CD8-positive, alpha-beta memory T cell (primary cell): ENCODE measurements at places on chromosomes 2 and 18. TPM values are rescaled to one million over a fixed set of nuclear protein-coding genes. Genes with fewer than 3 reads are reported as not detected.

DNA sequence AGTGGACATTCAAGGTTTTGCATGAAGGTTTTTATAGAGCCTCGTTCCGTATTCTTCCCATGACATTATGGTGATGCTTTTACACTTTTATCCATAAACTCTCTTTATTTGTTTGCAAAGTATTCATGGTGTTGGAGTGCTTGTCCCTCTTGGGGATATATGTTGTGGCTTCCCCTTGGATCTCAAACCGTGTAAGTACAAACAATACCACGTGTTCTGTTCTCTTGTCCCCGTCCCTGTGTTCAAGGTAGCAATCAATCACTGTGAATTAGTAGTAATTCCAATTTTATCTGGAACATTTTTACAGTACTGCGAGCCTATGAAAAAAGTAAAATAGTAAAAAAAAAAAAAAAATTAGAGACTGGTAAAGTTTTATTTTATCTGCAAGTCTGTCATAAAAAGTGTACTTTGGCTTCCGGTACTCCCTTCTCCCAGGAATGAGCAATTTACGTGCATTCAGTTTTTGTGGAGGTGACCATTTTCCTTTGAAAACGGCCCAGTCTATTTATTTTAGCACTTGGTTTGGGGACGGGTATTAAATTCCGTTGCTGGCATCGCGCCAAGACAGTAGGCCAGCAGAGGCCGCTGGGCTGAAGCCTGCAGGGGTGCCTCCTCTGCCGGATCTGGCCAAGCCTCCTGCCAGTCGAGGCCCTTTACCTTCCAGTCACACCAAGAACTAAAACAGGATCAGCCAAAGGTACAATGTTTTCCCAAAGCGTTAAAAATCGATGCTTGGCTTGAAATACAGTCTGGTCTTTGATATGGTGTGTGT is 175.7 kb downstream of the SOCS6 start:
- H3K4me1 ChIP-seq = no peaks in the 10 kb centered on the region
- H3K4me3 ChIP-seq = peak overlapping the region; percentile 24
- no peaks in the 10 kb centered on the region for H3K27me3 ChIP-seq
- H3K27ac ChIP-seq = no peak overlapping the region
- no peaks in the 10 kb centered on the region for H3K36me3 ChIP-seq

DNA sequence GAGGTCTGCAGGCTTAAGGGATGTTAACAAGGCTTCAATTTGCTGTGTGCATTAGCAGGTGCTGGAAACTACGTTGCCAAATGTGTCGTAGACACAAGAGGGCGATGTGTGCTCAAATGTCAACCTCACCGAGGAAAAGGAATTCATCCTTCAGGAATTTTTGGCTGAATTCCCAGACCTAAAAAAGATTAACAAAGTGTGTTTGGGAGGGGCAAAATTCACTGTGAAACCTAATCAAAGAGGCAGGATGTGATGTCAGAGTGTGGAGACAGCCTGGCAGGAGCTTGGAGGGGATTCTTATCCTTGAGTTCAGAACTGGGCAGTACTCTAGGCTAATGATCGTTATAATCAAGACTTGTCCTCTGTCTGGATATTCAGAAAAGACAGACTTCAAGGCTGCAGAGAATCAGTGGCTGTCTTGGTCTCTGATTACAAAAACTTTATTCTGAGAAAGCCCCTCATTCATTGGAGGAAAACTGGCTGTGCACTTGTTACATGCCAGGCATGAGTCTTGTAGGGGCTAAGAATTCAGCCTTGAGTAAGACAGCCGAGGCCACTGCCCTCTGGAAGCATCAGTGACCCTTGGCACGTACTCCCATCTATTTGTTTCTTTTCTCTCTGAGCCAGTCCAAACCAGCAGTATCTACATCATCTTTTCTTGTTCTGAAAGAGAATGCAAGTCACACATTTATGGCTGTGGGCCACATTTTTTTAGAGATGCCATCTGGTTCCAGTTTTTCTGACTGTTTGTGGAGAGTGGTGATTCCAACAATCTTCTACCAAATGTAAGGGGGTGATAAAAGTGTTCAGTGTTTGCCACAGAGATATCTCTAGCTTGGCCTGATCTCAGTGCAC is 18.7 kb upstream of the SCYGR1 start:
- H3K4me1 ChIP-seq = peaks cover 7% of the 10 kb centered on the region
- no peak overlapping the region for H3K4me3 ChIP-seq
- no peak overlapping the region for H3K27ac ChIP-seq
- no peaks in the 10 kb centered on the region for H3K27me3 ChIP-seq
- DNase-seq = no peak
- no peaks in the 10 kb centered on the region for H3K36me3 ChIP-seq

DNA sequence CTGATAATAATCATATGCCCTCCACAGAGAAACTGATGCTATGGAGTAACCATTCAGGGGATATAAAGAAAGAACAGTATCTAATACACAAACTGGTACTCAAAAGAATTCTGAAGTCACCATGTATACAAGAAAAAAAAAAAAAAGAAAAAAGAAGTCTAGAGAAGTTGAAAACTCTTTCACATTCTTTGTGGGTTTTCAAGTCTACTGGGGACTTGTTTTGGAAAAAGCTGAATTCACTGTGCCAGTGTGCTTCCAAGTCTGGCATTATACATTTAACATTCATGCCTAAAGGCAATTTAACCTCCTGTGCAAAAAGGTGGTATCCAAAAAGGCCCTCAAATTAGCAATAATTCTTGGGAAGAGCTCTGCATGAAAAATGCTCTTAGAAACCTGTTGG is 94.8 kb upstream of the ITGB6 start:
- H3K27ac ChIP-seq = no peak overlapping the region
- H3K4me1 ChIP-seq = peaks cover 33% of the 10 kb centered on the region
- peaks cover 25% of the 10 kb centered on the region for H3K36me3 ChIP-seq
- DNase-seq = no peak
- H3K4me3 ChIP-seq = no peak overlapping the region
- H3K27me3 ChIP-seq = no peaks in the 10 kb centered on the region

GRCh38 chr2:72130659-72131360 is 16.9 kb downstream of the CYP26B1 start:
- H3K27ac ChIP-seq = no peak overlapping the region
- DNase-seq = no peak
- H3K36me3 ChIP-seq = no peaks in the 10 kb centered on the region
- H3K27me3 ChIP-seq = no peaks in the 10 kb centered on the region
- H3K4me3 ChIP-seq = no peak overlapping the region

GRCh38 chr2:224893848-224894247 is 148.4 kb downstream of the DOCK10 start:
- H3K4me1 ChIP-seq = peaks cover 12% of the 10 kb centered on the region
- H3K36me3 ChIP-seq = peaks cover 13% of the 10 kb centered on the region
- no peaks in the 10 kb centered on the region for H3K27me3 ChIP-seq

GRCh38 chr18:39776766-39777165 is 2178.3 kb upstream of the PIK3C3 start:
- no peak overlapping the region for H3K4me3 ChIP-seq
- no peaks in the 10 kb centered on the region for H3K4me1 ChIP-seq
- no peak overlapping the region for H3K27ac ChIP-seq
- H3K27me3 ChIP-seq = no peaks in the 10 kb centered on the region
- DNase-seq = no peak
- no peaks in the 10 kb centered on the region for H3K36me3 ChIP-seq

GRCh38 chr18:27685807-27686412 is 491.0 kb downstream of the CDH2 start:
- no peak overlapping the region for H3K27ac ChIP-seq
- H3K36me3 ChIP-seq = no peaks in the 10 kb centered on the region
- no peaks in the 10 kb centered on the region for H3K4me1 ChIP-seq
- H3K27me3 ChIP-seq = no peaks in the 10 kb centered on the region
- H3K4me3 ChIP-seq = no peak overlapping the region

CCNT2 gene
- polyA plus RNA-seq = 15.5 TPM

GRCh38 chr18:79440316-79441110 is 44.8 kb downstream of the NFATC1 start:
- no peak overlapping the region for H3K27ac ChIP-seq
- H3K27me3 ChIP-seq = no peaks in the 10 kb centered on the region
- DNase-seq = no peak
- H3K4me3 ChIP-seq = no peak overlapping the region
- peaks cover 18% of the 10 kb centered on the region for H3K4me1 ChIP-seq
- H3K36me3 ChIP-seq = no peaks in the 10 kb centered on the region

GPR35 gene
- polyA plus RNA-seq = 1.9 TPM

OTX1 gene
- not detected for polyA plus RNA-seq

GRCh38 chr2:29987146-29987545 is 65.8 kb upstream of the ALK start:
- H3K4me1 ChIP-seq = no peaks in the 10 kb centered on the region
- peaks cover 3% of the 10 kb centered on the region for H3K27me3 ChIP-seq
- DNase-seq = no peak
- no peaks in the 10 kb centered on the region for H3K36me3 ChIP-seq

DNA sequence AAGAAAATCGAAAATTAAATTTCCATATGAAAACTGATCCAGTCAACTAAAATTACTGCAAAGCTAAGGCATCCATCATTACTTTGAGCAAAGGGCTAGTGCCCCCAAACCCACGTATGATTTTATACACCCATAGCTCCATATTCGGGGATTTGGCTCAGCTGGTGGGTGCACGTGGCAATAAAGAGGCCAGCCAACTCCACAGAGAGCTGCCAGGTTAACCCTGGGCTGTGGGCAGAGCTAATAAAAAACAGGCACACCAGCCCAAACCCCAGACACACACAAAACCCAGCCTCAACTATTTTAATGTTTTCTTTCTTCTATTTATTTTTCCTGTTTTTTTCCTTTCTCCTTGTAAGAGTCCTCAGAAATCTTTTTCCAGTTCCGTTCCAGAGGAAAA is 151.3 kb upstream of the SOX11 start:
- no peak overlapping the region for H3K27ac ChIP-seq
- no peaks in the 10 kb centered on the region for H3K4me1 ChIP-seq
- H3K4me3 ChIP-seq = no peak overlapping the region
- H3K36me3 ChIP-seq = no peaks in the 10 kb centered on the region

GRCh38 chr2:3279236-3279960 is 98.2 kb downstream of the EIPR1 start:
- H3K27me3 ChIP-seq = no peaks in the 10 kb centered on the region
- H3K27ac ChIP-seq = no peak overlapping the region
- H3K36me3 ChIP-seq = peaks cover 5% of the 10 kb centered on the region

IL1RL1 gene
- polyA plus RNA-seq = 0.14 TPM

ANKRD62 gene
- polyA plus RNA-seq = not detected

MATN3 gene
- polyA plus RNA-seq = not detected

DNA sequence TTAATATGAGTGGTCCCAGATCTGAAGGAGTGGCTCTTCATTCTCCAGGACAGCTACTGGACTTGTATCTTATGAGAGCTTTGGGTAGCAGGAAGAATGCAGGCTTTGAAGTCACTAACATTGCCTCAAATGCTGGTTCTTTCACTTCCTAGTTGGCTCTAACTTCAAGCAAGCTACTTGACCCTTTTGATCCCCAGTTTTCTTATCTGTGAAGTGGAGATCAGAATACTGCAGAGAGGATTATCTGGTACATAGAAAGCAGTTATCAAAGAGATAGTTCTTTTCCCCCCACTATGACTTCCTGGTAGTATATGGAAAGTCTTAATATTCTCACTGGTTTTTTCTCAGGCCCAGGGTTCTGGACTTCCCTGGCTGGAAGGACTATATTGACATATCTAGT is 3.4 kb upstream of the PLCL1 start:
- peaks cover 13% of the 10 kb centered on the region for H3K4me1 ChIP-seq
- peaks cover 6% of the 10 kb centered on the region for H3K27me3 ChIP-seq
- H3K36me3 ChIP-seq = no peaks in the 10 kb centered on the region
- no peak for DNase-seq
- H3K27ac ChIP-seq = no peak overlapping the region

GRCh38 chr18:23723121-23723520 is 33.9 kb downstream of the LAMA3 start:
- no peak overlapping the region for H3K27ac ChIP-seq
- no peaks in the 10 kb centered on the region for H3K27me3 ChIP-seq
- no peak for DNase-seq
- H3K4me1 ChIP-seq = no peaks in the 10 kb centered on the region
- no peaks in the 10 kb centered on the region for H3K36me3 ChIP-seq

ADAM23 gene
- not detected for polyA plus RNA-seq

GRCh38 chr18:58785171-58785805 is 79.4 kb upstream of the ZNF532 start:
- no peaks in the 10 kb centered on the region for H3K4me1 ChIP-seq
- no peak for DNase-seq
- no peaks in the 10 kb centered on the region for H3K27me3 ChIP-seq
- no peak overlapping the region for H3K4me3 ChIP-seq
- no peaks in the 10 kb centered on the region for H3K36me3 ChIP-seq
- no peak overlapping the region for H3K27ac ChIP-seq

DNA sequence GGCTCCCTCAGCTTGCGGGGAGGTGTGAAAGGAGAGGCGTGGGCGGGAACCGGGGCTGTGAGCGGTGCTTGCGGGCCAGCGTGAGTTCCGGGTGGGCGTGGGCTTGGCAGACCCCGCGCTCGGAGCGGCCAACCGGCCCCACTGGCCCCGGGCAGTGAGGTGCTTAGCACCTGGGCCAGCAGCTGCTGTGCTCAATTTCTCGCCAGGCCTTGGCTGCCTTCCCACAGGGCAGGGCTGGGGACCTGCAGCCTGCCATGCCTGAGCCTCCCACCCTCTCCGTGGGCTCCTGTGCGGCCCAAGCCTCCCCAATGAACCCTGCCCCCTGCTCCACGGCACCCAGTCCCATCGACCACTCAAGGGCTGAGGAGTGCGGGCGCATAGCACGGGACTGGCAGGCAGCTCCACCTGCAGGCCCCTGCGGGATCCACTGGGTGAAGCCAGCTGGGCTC is 48.2 kb downstream of the RNF138 start:
- no peak overlapping the region for H3K4me3 ChIP-seq
- peaks cover 6% of the 10 kb centered on the region for H3K4me1 ChIP-seq
- H3K36me3 ChIP-seq = no peaks in the 10 kb centered on the region
- H3K27me3 ChIP-seq = no peaks in the 10 kb centered on the region
- DNase-seq = no peak

SERPINB10 gene
- not detected for polyA plus RNA-seq

DNA sequence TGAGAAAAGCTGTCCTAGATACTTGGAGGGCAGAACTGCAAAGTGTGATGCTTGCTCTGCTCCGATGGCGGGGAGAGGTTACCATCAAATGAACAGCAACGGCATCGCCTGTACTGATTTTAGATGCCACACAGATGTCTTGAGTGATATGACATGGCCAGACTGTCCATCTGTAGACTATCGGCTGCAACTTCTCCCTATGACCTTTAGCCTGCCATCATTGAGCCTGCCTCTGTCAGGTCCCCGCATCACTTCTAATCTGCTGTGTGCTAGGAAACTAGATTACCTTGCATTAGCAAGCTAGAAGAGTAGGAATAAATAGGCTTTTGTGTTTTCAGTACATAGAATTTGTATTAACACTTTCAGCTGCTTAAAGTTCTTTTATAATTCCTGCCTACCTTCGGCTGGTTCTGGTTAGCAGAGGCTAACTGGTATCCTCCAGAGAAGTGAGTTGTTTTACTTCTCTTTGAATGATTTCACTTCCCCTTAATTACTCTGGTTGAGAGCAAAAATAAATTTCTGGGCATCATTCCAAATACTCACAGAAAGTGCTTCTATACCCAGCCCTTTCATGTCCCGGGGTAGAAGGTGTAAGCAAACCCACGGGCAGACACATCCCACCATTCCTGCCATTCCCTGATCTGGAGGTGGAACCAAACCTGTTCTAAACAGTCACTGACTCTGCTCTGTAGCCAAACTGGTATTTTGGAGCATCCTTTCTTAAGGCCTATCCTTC is 24.0 kb downstream of the GAREM2 start:
- no peak overlapping the region for H3K27ac ChIP-seq
- no peaks in the 10 kb centered on the region for H3K4me1 ChIP-seq
- peaks cover 78% of the 10 kb centered on the region for H3K36me3 ChIP-seq
- no peak for DNase-seq
